ENCODE measurements at places on chromosomes 16 and 17.

DNA sequence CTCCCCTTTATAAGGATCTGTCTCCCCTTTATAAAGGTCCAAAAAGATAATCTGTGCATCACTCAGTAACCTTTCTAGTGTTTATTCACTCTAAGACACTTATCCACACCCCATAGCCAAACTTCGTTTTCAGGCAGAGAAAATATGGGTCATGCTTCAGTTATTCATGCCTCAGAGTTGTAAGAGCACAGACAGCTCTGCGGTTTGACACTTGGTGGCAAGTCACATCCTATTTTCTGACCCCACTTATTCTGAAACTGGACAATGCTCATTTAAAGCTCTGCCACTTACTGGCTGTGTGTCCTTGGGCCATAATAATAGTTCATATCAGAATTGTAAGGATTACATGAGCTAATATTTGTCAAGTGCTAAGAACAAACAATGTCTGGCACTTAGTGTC lies 2.0 kb upstream of the KRTAP2-1 start:
- no peak for DNase-seq

DNA sequence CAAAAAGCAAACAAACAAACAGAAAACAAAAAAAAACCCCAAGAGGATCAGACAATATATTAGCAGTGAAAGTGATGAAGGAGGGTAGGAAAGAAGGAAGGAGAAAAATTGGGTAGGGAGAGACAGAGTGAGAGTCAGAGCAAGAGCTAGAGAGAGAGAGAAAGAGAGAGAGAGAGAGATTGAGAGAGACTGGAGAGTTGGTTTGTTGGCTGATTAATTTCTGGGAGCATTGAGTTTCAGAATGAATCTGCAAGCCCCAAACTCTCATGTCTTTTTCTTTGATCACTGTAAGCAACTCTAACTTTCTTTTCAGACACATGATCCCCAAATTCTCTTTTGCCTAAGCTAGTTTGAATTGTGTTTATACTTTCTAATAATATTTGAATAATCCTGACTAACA lies 388.1 kb downstream of the SHISA9 start:
- DNase-seq: no peak

DNA sequence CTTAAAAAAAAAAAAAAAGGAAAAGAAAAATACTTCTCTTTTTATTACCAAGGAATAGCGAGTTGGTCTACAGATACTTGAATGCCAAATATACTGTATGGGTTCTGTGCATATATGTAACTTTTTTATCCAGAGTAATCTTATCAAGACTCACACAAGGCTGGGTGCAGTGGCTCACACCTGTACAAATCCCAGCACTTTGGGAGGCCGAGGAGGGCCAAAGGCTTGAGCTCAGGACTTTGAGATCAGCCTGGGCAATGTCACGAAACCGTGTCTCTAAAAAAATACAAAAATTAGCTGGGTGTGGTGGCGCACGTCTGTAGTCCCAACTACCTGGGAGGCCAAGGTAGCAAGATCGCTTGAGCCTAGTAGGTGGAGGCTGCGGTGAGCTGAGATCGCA lies 137.4 kb upstream of the TMEM97 start:
- DNase-seq: no peak

DNA sequence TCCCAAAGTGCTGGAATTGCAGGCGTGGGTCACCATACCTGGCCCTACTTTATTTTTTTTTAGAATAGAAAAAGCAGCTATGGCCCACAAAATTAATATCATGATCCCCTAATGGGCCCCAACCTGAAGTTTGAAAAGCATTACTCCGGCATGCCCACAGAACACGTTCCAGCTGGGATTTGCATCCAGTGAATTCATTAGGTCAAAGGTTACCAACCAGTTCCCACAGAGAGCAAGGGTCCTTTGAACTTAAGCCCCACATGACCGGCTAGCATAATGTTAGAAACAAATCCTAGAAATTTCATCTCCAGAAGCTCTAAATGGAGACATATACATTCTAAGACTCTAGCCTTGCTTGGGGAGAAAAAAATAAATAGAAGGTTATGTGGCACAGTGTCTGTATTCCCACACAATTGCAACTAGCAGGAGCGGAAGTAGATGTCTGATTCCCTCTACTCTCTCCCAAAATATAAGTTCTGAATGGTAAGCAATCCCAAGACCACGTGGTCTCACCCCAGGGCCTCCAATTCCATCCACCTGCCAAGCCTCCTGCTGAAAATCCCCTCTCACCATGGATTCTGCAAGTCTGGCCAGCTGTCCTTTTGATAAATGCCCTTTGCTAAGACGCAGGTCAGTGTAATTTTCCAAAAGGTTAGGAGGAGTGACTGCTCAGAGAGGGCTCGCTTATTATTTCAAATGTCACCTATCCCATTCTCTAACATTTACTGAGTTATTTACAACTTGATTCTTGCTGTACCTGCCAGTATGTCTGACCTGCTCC lies 395.8 kb downstream of the NPIPA8 start:
- DNase-seq: no peak

- DNase-seq: no peak
Measured at GRCh38 chr16:48330189-48330840, 54.9 kb downstream of the SIAH1 start.

Measured in WTC11 (cell line).